ENCODE measurements at places on chromosomes 1 and 21.

DNA sequence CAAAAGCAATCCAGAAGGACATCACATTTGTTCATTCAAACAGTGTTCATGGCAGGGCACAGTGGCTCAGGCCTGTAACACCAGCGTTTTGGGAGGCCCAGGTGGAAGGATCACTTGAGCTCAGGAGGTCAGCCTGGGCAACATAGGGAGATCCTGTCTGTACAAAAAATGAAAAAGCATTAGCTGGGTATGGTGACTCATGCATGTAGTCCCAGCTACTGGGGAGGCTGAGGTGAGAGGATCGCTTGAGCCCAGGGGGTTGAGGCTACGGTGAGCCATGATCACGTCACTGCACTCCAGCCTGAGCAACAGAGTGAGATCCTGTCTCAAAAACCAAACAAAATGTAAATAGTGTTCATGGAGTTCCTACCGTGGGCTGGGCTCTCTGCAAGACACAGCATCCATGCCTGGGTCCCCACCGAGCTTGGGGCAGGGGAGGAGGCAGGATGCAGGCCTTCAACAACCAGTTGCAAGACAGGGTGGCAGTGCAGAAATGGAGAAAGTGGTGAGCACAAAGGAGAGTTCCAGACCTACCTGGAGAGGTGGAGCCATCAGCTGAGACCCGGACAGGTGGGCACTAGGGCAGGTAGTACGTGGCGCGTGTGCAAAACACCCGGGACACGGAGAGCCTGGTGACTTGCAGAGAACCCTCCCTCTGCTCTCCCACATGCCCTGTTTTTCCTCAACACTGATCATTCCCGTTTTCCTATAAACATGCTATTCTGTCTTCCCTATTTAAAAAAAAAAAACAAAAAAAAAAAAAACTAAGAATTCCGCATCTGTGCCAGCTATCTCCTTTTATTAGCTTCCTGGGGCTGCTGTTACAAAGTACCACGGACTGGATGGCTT lies 138.9 kb downstream of the TOMM20 start:
- no peak for DNase-seq

- DNase-seq = no peak
These were observed 4.0 kb upstream of the LHX8 start for GRCh38 chr1:75129983-75130789.

GRCh38 chr21:28310171-28310685 lies 682.4 kb downstream of the LTN1 start:
- DNase-seq = no peak

DNA sequence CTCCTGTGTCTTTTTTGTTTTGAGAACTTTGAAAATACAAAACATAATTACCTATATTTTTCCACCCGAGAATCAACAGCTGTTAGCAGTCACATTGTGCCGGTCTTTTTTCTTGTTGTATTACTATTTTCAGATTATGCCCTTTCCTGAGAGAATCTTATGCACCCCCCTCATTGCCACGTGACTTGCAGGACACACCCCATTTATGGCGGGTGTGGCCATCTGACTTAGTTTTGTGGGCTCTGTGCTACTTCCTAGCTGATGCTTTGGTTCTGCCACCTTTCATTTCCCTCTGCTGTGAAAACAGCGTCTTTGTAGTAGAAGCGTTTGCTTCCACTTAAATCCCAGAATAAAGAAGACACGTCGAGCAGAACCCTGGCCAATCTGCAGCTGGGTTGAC lies 82.8 kb upstream of the SOX13 start:
- no peak for DNase-seq
